AG08395 (cell line): ENCODE measurements at places on chromosomes 4 and X.

DNA sequence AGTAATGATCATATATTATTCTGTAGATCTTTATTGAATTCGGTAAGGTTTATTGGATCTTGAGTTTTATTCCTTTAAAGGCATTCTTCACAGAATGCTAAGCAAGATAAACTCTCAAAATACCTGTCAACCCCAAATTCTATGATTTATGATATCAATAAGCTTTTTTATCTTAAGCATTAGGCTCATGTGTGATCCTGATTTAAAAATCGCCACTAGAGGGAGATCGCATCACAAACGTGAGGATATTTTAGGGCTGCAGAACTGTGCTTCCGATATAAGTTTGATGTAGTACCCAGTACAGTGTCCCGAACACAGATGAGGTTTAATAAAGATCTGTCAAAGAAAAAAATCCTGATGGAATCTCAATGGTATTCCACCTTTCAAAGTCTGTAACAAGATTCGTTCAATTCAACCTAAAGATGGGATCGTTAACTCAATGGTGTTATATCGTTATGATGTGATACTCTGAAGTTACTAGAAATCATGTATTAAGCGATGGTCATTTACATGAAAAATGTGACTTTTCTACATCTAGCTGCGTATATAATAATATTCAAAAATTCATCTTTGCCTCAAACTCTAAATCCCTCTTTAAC is 169.0 kb downstream of the CORIN start:
- peak; percentile 57 for DNase-seq

DNA sequence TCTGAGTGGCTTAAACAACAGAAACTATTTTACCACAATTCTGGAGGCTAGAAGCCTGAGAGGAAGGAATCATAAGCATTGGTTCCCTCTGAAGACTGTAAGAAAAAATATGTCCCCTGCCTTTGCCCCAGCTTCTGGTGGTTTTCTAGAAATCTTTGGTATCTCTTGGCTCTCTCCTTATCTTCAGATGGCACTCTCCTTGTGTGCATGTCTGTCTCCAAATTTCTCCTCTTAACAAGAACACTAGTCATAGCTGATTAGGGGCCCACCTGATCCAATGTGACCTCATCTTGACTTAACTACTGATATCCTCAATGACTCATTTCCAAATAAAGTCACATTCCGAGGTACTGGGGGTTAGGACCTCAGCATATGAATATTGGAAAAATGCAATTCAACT is 635.0 kb upstream of the NR3C2 start:
- no peak for DNase-seq

- no peak for DNase-seq
Observed at GRCh38 chrX:48937054-48937907, 18.5 kb upstream of the PIM2 start.

GRCh38 chrX:24506082-24506481 is 41.0 kb downstream of the PDK3 start:
- DNase-seq, result peak; percentile 31

DNA sequence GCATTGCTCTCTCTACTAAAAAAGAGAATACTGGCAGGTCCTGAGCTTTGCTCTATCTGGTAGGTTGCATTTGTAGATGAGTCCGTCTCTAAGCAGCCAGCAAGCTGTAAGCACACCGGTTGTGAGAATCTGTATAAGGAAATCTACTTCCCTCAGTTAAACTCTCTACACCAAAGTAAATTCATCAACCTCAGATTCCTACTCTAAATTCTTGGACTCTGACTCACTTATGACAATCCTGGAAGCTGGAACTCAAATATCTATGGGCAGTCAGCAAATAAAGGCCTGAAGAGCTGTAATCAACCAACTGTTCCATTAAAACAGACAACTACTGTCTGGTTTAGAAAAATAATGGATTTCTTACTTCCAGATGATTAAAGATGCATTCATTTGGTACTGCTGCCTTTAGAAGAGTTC is 37.9 kb downstream of the FAT1 start:
- DNase-seq, result peak; percentile 78

- DNase-seq, result peak; percentile 48
Observed at GRCh38 chrX:53374222-53374820, 48.1 kb downstream of the SMC1A start.

DNA sequence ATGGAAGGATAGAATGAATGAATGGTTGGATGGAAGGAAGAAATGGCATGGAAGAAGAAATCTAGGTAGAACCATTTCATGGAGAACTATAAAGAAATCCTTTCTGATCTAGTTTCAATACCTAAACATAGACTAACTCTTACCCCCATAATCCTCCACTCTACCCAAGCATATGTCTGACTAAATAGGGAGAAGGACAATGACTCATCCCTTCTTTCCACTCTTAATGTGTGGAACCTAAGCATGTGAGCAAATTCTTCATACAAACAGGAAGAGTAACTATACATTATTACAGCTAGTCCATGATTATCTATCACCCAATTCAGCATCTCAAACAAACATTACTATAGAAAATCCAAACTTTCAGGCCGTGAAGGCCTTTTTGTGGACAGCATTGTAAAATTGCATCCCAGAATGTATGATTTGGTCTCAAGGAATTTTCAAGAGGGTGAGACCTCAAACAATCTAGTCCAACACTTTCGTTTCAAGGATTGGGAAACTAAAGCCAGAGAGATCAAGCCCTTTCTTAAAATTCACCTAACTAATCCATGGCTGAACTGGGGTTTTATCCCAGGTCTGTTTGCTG is 11.2 kb downstream of the C1QTNF7 start:
- no peak for DNase-seq

GRCh38 chr4:76979236-76979635 is 29.7 kb downstream of the SEPTIN11 start:
- no peak for DNase-seq
